GM12864 (cell line): ENCODE measurements at places on chromosomes 5 and 9.

DNA sequence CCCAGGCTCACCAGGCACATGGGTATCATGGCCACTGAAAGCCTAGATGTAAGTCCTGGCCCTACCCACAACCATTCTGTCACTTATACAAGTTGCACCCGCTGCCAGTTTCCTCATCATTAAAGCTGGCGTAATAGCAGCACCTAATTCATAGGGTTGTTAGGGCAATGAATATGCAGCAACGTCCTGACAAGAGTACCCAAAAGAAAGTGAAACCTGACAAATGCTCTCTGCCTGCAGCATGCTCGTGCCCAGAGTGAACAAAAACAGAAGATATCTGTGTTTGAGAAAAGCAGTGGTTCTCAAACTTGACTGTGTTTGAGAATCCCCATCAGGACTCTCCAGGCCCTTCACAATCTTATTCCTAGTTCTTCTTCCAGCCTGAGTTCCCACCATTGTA, 632.4 kb downstream of the SEMA5A start:
- DNase-seq: no peak

DNA sequence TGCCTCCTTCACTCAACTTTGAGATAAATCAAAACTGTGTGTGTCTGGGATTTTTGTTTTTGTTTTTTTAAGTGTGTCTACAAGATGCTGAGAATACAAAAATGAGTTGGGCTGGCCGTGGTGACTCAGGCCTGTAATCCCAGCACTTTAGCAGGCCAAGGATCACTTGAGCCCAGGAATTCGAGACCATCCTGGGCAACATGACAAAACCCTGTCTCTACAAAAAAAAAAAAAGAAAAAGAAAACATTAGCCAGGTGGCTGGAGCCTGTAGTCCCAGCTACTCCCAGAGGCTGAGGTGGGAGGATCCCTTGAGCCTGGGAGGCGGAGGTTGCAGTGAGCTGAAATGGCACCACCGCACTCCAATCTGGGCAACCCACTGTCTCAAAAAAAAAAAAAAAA, 21.0 kb downstream of the HNRNPK start:
- DNase-seq: no peak

GRCh38 chr5:93850311-93850710, 108.9 kb upstream of the POU5F2 start:
- DNase-seq: no peak

- peak; percentile 29 for DNase-seq
Observed at GRCh38 chr9:19998153-19998552, 209.3 kb upstream of the SLC24A2 start.

DNA sequence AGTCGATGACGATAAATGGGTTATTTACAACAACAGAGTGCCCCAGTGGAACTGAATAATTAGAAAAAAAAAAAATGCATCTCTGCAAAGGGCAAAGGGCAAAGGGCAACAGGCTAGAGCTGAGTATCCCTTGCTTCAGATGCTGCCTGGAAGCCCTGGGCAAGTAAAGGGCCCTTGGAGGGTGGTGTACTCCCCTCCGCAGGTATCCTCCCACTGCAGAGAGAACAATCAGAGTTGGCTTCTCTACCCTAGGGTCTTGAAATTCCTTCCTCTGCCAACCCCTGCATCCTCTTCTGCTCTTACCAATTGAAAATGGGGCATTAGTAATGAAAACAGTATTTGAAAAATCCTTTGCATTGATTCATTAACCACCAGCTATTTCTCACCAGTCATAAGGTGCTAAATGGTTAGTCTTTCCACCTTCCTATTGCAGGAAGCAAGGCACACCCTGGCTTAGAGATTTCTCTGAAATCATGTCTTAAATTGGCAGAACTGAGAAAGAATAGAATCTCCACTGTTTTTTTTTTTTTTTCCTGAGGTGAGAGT, 122.6 kb downstream of the SEMA6A start:
- no peak for DNase-seq

DNA sequence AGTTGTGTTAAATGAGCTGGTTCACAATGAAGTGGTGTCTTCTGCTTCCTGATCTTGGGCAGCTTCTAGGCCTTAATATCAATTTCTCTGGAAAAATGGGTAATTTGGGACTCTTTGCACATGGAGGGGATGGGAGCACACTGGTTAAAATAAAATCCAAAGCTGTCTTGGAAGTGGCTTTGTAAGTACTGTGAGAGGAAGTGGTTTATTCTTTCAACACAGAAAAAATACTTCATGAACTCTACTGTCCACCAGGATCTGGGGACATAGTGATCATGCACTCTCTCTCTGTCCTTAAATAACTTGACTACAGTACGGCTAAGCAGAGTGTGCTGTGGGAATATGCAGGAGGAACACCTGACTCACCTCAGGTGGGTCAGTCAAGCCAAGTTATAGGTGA, 2.4 kb downstream of the PCYOX1L start:
- DNase-seq: no peak

GRCh38 chr9:130215341-130216119, 43.3 kb downstream of the NCS1 start:
- no peak for DNase-seq

DNA sequence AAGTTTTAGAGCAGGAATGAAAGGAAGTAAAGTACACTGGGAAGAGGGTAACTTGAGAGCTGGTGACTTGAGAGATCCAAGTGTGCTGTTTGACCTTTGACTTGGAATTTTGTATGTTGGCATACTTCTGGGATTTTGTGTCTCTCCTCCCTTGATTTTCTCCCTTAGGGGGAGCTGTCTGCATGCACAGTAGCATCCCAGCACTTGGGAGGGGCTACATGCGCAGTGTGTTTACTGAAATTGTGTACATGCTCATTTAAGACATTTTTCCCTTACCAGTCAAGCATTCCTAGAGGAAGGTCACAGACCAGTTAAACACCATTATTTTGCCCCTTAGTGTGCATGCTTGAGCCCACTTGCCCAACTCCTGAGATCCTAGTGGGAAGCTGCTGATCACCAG, 120.1 kb downstream of the ZNF622 start:
- no peak for DNase-seq

DNA sequence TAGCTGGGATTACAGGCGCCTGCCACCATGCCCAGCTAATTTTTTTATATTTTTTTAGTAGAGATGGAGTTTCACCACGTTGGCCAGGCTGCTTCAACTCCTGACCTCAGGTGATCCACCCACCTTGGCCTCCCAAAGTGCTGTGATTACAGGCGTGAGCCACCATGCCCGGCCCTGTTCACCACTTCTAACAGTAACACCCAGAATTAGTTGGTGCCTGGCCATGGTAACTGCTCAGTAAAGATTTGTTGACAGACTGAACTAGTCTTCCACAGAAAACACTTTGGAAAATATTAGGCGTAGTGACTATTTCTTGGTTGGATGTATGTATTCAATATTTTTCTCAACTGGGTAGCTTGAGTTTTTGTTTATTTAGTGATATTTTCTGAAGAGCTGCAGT, 24.0 kb downstream of the TUT7 start:
- DNase-seq: no peak

GRCh38 chr5:173932695-173933139, 44.6 kb downstream of the CPEB4 start:
- no peak for DNase-seq

DNA sequence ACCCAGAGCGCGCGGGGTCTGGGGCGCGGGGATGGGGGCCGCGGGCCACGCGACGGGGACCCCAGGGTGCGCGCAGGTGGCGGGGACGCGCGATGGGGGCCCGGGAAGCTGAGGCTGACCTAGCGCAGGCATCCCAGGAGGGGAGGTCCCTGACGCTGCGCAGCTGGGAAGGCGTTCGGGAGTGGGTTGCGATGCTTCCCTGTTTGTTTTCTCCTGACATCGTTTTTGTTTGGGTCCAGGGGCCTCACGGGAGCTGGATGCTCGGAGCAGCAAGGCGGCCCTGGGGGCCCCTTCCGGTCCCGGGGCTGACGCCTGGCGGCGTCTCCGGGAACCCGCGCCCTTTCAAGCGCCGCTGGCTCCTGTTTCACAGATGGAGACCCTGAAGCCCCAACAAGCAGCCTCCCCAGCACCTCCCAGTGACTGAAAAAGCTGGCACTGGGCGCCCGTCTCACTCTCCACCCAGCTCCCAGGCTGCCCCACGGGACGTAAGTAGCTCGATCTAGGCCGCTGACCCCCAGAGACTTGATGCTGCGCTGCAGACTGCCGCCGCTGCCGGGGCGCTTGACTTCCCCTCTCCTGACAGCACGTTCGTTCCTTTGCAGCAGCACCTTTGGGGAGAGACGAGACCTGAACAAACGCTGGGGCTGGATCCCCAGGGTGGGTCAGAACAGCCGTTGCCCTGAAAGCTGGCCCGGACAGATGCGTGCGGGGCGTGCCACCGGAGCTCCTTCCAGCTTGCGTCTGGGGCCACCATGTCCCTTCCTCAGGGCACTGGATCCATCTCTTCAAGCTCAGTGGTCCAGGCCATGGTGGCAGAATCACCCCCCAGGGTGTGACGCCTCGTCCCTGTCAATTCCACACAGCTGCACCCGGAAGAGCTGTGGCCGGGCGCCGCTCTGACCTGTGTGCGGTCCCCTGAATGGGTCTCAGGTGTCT, 593 bp downstream of the BRD3OS start:
- no peak for DNase-seq

GRCh38 chr5:43940562-43940961, 337.6 kb downstream of the NNT start:
- no peak for DNase-seq

DNA sequence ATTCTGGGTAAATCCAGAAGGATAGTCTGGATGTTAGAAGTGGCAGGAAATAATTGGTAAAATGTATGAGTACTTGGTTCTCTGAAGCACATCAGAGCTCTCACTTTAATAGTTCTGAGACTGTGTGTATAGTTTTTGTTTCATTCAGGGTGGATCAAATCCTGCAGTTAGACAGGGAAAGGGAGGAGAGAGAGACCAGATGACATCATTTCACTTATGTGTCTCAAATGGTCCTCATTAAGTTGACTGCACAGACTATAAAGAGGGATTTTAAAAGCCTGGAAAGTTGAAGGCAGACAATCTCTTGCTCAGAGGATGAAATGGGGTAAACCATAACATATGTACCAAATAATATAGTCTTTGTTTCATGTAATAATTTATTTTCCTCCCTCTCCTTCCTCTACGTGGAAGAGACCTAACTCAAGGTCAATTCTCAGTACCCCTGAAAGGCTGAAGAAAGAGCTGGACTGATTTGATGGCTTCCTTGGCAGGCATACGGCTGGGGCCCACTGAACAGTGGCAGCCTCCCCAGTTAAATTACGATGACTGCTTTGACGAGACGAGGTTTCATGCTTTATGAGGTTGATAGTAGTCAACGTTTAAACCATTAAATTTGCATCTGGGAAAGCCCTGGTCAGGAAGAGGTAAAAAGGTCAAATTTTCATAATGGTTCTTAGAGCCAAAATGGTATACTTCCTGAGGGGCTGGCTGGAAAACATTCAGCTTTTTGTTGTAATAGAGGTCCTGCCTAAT, 395.1 kb upstream of the RPS23 start:
- DNase-seq: no peak

- no peak for DNase-seq
Observed at GRCh38 chr9:133906932-133907910, 84.9 kb downstream of the VAV2 start.

DNA sequence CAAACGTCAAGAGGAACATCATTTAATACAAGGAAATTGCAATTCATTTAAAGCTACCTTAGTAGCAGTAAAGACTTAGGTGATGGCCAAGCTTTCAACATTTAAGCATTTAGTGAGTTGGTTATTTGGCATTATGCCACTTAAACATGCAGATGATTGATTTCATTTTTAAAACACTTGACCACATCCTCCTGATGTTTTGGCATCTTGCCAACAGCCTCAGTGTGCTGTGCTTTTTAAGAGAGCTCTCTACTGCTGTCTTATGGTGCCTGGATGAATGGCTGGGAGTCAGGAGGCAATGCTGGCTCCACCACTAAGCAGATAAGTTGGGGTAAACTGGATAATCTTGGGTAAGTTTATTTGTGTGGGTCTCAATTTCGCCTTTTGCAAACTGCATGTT, 364.5 kb downstream of the MAN2A1 start:
- peak; percentile 40 for DNase-seq

- DNase-seq: no peak
Observed at GRCh38 chr5:64592730-64593341, 87.0 kb downstream of the RGS7BP start.

DNA sequence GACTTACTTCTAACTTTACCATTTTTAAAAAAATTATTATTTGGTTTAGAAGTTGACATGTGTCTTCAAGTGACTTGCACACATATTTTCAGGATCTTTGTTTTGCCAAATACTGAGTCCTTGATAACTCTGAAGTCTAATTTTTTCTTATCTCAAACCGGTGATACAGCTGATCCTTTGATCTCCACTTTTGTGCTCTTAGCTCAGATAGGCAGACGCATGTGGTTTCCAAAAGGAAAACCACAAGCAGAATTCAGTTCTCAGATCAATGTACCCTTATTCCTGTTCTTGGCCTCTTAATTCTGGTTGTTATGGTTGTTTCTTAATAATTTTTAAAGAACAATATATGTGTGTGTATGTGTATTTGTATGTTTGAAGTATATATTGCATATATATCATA, 238.3 kb upstream of the EDIL3 start:
- no peak for DNase-seq

DNA sequence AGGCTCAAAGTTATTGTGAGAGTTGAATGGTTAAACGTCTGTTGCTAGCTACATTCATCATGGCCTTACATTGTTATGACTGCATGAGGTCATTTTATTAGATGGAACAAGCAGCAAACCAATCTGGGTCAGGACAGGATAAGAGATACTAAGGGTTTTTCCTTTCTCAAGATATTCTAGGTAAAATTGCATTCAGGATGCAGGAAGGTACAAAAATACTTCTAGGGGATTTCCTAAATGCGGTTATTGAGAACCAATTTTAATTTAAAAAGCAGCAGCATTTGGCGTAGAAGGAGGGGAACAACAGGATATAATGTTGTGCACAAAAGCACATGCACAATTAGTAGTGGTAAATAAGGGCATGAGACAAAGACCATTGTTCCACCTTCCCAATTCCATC, 39.2 kb upstream of the LURAP1L start:
- DNase-seq: peak; percentile 4

DNA sequence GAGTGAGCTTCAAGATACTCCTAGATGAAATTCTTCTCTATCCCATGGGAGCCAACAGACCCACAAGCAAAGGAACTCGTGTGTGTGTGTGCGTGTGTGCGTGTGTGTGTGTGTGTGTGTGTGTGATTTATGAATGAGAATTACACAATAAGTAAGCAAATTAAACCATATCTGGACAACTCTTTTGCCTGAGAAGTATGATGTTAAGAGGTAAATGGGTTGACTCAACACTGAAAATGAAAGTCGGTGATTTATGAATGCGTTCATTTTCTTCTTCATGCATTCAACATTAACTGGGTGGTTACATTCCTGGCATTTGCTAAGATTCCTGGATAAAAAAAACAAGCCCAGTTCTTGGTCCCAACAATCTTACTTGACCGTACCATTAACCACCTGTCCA, 171.3 kb upstream of the ZNF462 start:
- DNase-seq: no peak

GRCh38 chr5:36734422-36734821, 128.0 kb downstream of the SLC1A3 start:
- DNase-seq: no peak
